Foreskin keratinocyte (primary cell): ENCODE measurements at places on chromosomes 2 and 18. TPM values are rescaled to one million over a fixed set of nuclear protein-coding genes. Genes with fewer than 3 reads are reported as not detected.

- DNase-seq, result no peak
These were observed 146.5 kb upstream of the MGAT5 start for GRCh38 chr2:134107402-134107801.

DNA sequence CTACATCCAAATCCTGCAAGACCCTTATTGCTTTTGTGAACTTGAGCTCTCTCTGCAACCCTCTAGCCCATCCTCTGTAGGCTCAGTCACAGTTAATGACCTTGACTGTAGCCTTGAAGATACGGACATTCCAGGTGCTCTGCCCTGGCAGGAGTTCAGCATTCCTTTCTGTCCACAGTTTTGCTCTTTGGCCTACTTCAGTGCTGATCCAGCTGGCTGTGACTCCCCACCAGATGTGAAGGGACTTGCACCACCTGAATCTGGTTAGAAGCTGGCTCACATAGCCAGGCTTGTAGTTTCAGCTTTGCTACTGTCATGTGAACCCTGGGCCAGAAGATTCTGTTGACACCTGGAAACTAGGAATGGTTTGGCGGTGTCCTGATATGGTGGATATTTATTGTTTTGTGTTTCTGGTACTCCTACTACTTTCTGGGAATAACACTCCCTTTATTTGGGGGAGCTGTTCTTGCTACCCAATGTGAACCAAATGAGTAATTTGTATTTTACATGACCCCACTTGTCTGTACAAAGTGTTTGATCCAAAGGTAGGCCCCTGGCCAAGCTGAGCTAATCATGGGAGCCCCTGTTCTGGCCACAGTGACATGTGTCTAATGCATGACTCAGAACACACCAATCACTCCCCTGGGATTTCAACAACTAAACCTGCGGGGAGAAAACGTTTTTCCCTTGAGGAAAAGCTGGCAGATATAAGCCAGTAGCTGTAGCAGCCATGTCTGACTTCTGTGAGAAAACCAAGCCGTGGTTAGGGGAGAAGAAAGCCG lies 73.4 kb downstream of the CDCA7 start:
- peak; percentile 98 for DNase-seq

DNA sequence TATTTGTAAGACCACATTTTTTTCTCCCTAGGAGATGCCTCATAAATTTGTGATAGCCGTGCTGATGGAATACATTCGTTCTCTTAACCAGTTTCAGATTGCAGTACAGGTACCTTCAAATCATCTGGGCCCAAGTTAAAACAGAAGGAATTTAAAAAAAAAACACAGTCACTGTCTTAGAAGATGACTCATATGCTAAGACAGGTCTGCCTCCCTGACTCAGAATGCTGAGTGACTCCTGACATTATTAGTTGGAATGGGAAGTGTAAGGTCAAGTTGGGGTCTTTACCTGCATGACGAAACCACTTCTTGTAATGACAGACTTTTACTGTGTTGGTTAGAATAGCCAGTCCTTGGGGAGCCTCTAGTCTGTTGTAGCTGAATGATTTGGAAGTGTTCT lies 26.3 kb downstream of the RMC1 start:
- peak; percentile 89 for DNase-seq

The MATN3 gene
- total RNA-seq, result 2.2 and 4.3 TPM in 2 replicates

The RSAD2 gene
- total RNA-seq, result 2.3 and 4.4 TPM in 2 replicates

The EGR4 gene
- total RNA-seq, result not detected in 2 replicates

GRCh38 chr2:129656081-129656598 lies 323.3 kb upstream of the RAB6C start:
- no peak for DNase-seq

- peak; percentile 69 for DNase-seq
These were observed at the start of gene ASB1 for GRCh38 chr2:238426568-238427434. Gene ASB1, plus strand, starts transcription at chr2:238426927. Its CDS starts 144 bp downstream, at chr2:238427071.

DNA sequence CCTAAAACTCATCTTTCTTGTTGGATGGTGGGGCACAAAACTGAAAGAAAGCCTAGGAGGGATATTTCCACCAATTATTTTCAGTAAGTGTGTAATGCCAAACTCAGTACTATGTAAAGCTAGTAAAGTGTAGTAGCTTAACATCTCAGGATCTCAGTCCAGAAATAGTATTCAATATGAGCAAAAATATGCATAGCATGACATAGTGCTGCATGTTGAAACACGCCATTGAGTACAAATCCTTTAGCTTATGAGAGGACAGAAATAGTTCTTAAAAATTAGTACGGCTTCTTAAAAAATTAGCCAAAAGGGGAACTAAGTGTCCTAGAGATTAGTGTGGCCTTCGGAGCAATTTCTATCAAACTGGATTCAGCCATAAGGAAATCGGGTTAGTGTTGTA lies 21.7 kb upstream of the ATL2 start:
- no peak for DNase-seq

GRCh38 chr2:223383315-223383714 lies 218.8 kb downstream of the SCG2 start:
- no peak for DNase-seq

GRCh38 chr2:73972846-73973245 lies 11.9 kb upstream of the TET3 start:
- no peak for DNase-seq
